ENCODE measurements at places on chromosomes 13 and 19.
A peak's percentile ranks its signal among the peaks of the same experiment; 100 is the strongest.

- DNase-seq = no peak
Measured at GRCh38 chr13:103164251-103164650, 98.0 kb upstream of the SLC10A2 start.

DNA sequence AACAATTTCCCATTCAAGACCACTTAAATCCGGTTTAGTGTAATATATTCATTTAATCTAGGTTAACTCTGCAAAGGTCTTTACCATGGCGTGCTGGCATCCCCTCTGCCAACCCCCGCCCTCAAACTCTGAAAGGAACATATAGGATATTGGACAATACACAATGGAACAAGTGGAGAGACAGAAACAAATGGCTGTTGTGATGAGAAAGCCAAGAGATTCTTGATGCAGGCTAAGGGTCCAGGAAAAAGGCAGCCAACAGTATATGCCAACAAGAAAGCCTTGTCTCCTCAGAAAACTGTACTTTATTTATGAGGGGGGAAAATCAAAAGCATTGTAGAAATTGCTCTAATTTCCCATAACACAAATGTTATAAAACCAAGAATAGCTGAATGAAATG is 407.3 kb upstream of the SGCG start:
- no peak for DNase-seq

DNA sequence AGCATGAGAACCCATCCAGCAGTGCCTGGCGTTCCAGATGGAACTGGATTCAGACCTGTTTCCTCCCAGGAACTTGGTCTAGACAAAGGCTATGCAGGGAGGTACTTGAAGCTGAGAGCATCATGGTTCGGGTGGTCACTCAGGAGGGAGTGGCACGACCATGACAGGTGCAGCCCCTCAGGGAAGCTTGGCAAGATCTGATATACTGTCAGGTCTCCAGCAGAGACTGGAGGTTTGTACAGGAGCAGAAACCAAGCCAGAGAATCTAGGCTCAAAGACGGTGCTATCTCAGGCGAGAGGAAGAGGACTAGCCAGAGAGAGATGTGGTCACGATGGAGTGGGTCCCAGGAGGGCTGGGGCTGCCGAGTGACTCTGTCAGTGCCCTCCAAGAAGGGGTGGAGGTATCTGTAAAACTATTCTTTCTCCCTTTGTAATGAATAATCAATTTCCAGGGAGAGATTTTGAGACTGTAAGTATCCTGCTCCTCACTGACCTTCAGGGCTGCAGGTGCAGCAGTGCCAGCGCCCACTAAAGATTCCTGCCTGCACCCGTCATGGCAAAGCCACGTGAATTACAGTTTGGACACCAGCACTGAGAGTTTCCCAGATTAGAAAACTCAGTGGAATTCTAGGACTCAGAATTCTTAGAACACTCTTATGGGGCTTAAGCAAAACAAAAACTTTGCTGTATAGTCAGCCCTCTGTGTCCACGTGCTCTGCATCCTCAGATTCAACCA is 10.2 kb upstream of the DCUN1D2 start:
- DNase-seq = no peak

GRCh38 chr19:9381361-9381785 is 18.6 kb downstream of the ZNF177 start:
- DNase-seq = no peak

DNA sequence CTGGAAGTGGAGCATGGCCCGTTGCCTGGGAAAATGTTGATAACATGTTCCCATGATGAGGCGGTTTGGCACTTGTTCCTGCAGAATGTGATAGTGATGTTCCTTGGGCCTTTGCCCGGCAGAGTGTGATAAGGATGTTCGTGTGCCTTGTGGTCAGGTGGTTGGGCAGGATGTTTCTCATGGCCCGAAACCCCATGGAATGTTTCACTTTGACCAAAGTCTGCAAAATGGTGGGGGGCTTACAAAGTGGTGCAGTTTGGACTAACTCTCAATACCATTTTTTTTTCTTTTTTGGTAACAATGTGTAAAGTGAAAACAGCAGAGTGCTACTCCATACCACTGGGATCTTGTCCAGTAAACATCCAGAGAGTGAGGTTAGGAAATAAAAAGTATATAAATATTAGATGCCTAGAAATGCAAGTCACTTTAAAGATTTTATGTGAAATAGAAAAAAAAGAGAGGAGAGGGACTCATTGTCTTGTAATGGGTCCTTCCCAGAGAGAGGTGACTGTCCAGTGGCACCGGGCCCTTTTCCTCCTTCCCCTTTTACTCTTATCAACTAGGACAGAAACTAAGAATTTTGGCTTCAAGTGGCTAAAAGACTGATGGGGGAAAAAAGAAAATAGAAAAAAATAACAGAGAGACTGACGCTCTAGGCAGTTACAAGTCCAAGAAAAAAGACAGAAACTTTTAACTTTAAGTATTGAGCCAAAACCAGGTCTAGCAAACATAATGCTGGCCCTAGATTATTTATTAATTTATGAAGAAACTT is 5.7 kb downstream of the FPR3 start:
- DNase-seq = no peak

- DNase-seq = no peak
Measured at GRCh38 chr19:51702103-51702824, 9.1 kb downstream of the SPACA6 start.

DNA sequence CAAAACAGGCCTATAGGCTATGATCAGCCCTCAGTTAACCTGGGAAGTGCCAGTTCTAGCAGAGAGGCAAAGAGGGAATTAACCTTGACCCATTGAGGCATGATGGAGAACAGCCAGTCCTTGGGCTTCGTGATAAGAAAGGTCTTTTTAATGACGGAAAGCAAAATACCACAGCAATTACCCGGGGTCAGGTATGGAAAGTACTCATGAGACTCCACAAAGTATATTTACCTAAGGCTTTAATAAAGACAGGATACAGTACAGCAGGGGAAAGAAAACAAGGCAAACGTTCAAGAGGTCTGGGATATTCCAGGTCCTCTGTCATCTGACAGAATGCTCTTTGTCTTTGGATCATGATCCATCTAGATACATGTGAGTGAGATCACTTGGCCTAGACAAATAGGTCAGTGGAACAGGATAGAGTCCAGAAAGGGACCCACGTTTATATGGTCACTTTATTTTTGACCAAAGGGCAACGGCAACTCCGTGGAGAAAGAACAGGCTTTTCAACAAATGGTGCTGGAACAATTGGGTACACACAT is 52.2 kb downstream of the WDFY2 start:
- no peak for DNase-seq

GRCh38 chr13:59363313-59363712 is 800.4 kb downstream of the DIAPH3 start:
- no peak for DNase-seq

DNA sequence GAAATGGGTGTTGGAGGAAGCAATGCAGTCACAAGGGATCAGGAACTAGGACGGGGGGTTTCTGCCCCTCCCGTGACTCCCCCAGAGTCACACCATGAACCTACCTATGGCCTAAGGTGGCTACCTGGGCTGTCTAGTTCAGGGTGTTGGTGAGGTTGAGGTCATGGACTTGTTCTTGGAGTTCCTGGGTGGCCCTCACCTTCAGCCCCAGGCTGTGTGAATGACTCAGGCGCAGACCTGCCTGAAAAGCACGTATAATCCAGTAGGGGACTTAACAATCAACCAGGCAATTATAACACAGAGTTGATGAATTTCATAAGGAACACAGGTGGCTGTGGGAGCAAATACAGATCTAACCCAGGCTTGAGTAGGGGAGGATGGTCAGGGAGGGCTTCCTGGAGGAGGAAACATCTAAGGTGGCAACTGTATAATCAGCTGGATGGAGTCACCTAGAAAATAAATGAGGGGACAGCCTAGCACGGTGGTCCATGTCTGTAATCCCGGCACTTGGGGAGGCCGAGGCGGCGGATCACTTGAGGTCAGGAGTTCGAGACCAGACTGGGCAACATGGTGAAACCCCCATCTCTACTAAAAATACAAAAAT is 25.6 kb upstream of the ADGRE1 start:
- DNase-seq = no peak

DNA sequence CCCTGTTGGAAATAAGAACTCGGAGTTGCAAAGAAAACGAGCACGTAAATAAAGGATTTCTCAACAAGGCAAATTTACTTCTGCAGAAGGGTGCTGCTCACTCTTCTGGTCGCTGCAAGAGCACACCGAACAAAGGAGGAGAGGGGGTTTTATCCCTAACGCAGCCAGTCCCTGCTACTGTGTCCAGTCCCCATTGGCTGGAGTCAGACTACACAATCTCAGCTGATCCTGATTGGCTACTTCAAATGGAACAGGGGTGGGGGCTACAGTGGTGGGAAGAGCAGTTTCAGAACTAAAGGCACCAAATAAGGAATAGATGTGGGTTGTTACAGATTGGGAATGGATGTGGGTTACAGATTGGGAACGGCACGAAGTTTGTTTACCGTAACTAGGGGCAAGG is 63.9 kb upstream of the MCF2L start:
- no peak for DNase-seq

GRCh38 chr19:45641274-45642105 is 2.3 kb upstream of the EML2 start:
- DNase-seq = peak; percentile 82

DNA sequence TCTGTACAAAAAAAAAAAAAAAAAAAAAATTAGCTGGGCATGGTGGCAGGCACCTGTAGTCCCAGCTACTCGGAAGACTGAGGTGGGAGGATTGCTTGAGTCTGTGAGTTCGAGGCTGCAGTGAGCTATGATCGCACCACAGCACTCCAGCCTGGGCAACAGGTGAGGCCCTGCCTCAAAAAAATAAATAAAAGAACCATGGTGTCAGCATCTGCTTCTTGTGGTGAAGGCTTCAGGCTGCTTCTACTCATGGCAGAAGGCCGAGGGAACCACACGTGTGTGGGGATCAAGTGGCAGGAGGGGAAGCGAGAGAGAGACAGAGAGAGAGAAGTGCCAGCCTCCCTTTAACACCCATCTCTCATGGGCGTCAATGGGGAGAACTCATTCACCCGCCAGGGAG is 13.5 kb downstream of the BCL3 start:
- DNase-seq = no peak

DNA sequence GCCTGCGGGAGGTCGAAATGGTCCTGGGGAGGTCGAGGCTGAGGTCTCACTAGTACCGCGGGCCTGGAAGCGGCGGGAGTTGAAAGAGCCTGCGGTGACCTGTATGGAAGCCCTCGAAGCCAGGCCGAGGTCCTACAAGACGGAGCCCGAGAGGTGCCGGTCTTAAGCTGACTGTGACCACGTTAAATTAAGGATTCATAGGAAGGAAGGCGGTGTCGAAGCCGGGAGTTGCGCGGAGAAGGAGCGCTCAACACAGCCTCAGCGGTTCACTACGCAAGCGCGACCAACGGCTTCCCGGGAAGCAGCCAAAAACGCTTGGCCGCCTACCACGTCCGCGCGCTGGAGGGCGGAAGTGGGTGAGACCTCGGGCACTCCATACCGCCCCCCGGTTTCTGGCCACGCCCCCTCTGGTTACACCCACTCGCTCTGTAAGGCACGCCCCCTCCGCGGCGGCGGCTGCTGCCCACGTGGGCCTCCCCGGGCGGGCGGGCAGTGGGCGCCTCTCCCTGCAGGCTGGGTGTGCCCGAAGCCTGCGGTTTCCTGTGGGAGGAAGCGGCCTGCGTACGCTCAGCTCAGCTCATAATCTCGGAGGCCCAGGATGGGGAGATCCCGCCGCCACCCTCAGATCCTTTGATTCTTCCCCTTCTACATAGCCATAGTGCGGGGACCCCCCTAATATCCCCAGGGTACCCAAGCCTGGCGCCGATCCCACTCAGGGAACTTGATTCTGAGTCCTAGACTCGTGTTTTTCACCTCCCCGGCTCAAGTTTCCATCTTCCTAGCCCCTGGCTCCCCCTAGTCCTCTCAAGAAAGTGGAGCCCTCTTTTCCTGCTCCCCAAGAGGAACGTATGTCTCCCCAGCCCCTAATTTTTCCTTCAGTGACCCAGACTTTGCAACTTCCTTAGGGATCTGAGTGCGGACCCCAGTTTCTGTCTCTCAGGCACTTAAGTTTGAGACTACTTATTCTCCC is 3.4 kb upstream of the EMP3 start:
- peak; percentile 93 for DNase-seq

DNA sequence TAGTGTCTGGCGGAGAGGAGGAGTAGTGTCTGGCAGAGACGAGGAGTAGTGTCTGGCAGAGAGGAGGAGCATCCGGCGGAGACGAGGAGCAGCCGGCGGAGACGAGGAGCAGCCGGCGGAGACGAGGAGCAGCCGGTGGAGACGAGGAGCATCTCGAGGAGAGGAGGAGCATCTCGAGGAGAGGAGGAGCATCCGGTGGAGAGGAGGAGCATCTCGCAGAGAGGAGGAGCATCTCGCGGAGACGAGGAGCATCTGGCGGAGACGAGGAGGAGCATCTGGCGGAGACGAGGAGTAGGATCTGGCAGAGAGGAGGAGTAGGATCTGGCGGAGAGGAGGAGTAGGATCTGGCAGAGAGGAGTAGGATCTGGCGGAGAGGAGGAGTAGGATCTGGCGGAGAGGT is 18.2 kb downstream of the C13orf46 start:
- DNase-seq = no peak

DNA sequence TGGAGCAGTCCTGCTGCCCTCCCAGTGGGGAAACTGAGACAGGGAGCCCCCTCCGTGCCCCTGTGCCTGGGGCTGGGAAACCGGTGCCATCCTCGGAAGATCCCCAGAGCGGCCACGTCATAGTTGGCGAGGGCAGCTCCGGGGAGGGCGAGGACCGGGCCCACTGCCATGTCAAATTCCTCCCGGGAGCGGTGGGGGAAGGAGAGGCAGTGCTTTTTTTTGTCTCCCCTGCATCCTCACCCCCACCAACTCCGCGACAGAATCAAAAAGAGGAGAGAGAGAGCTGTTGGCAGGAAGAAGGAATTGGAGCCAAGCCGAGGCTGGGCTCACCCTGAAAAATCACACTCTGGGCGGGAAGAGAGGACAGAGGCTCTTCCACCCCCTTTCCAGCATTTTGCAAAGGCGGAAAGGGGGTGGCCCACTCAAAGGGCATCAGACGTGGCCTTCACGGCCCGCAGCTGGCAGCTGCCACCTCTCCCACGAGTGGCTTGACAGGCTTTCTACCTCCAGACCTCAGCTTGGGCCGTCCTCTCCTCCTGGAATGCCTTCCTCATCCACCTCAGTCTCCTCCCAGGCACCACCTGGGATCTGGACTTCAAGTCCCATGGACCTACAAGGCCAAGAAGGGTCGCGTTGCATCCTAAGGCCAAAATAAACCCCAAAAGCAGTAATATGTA is 19.6 kb upstream of the NFIC start:
- DNase-seq = no peak

DNA sequence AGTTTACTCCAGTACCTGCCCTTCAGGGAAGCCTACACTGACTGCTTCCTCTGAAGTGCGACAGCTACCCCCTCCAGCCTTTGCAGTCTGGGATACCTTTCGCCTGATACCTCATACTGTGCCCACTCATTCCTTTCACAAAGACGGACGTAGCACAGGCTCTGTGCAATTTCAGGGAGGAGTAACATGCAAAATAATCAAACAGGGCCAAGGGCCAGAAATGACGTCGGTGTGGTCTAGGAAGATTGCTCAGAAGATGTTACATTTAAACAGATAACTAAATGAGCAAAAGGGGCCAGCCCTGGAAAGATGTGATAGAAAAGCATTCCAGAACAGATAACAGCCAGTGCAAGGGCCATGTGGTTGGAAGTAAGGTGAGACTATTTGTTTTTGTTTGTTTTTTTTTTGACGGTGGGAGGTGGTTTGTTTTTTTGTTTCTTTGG is 6.6 kb upstream of the DDX39A start:
- no peak for DNase-seq

- DNase-seq = no peak
Measured at GRCh38 chr13:22561581-22561980, 619.2 kb upstream of the SGCG start.

- no peak for DNase-seq
Measured at GRCh38 chr19:43739439-43740235, 15.1 kb downstream of the SMG9 start.

- DNase-seq = no peak
Measured at GRCh38 chr19:38739440-38740256, 4.6 kb downstream of the CAPN12 start.

GRCh38 chr19:50750010-50750409 is 20.3 kb upstream of the GPR32 start:
- no peak for DNase-seq
